ENCODE measurements at places on chromosomes 7 and 10.

- DNase-seq: peak; percentile 26
Observed at GRCh38 chr10:97633921-97634320, 621 bp upstream of the MORN4 start.

GRCh38 chr7:151019130-151019447, 5.2 kb downstream of the ATG9B start:
- no peak for DNase-seq

DNA sequence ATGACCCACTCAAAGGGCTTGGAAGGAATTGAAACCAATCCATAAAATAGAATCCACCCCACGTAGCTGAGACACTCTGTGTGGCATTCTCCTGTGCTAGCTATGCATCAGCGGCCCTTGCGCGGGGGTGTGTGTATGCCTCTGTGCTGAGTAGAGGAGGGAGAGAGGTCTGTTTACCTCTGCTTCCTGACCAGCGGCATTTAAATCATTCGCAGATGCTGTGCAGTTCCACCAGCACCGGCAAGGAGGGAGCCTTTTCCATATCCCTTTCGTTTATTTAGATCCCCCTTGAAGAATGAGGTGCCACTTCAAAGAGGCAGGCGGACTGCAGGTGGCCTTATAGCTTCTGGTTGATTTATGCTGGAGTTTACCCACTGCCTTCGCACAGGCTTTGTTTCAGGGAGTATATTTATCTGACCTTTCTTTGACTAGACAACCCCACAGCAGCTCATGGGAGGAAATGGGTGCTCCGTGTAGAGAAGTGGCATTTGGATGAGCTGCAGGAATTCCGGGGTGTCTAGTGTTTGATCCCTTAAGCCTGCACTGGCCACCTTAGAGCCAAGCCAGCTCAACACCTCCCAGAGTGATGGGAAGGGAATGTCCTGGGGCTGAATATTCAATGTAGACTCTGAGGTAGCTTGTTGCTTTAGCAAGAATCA, 11.4 kb downstream of the C10orf53 start:
- no peak for DNase-seq

GRCh38 chr7:131336956-131337355, 9.3 kb downstream of the MKLN1 start:
- no peak for DNase-seq

DNA sequence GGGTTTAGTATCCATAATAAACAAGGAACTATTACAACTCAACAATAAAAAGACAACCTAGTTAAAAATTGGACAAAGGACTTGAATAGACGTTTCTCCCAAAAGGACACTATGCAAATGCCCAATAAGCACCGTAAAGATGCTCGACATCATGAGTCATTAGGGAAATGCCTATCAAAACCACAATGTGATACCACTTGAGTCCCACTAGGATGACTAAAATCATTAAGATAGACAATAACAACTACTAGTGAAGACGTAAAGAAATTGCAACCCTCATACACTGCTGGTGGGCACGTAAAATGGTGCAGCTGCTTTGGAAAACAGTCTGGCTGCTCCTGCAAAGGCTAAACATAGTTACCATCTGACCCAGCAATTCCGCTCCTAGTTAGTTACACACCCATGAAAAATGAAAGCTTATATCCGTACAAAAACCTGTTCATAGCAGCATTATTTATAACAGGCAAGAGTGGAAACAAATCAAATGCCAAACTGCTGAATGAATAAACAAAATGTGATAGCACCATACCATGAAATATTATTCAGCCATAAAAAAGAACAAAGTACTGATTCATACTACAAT, 17.3 kb downstream of the CCDC3 start:
- no peak for DNase-seq

GRCh38 chr10:90378524-90379076, 479.2 kb downstream of the HTR7 start:
- no peak for DNase-seq

GRCh38 chr10:52221923-52222322, 92.2 kb upstream of the DKK1 start:
- no peak for DNase-seq

DNA sequence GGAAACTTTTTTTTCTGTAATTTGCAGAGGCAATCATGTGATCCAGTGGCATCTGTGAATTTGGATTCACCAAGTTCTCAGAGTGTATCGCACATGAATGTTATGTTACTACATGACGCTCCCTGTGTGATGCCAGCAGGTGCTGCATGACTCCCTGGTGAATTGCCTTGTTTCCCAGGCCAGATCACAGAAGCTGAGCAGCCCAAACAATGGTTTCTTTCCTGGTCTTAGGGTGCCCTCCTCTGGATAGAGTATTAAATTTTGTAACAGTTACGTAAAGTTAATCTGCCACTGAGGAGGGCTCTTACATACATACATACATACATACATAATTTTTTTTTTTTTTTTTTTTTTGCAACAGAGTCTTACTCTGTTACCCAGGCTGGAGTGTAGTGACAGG, 3.6 kb downstream of the ZSCAN21 start:
- peak; percentile 31 for DNase-seq

DNA sequence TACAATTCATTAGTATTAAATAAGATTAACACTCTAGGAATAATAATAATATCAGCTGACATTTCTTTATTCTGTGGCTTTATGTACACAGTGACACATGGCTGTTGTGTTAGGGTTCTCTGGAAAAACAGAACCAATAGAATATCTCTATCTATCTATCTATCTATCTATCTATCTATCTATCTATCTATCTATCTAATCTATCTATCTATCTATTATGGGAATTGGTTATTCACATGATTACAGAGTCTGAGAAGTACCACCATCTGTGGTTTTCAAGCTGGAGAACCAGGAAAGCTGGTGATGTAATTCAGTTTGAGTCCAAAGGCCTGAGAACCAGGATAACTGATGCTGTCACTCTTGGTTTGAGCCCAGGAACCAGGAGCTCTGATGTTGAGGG, 194.1 kb upstream of the MTPN start:
- no peak for DNase-seq

DNA sequence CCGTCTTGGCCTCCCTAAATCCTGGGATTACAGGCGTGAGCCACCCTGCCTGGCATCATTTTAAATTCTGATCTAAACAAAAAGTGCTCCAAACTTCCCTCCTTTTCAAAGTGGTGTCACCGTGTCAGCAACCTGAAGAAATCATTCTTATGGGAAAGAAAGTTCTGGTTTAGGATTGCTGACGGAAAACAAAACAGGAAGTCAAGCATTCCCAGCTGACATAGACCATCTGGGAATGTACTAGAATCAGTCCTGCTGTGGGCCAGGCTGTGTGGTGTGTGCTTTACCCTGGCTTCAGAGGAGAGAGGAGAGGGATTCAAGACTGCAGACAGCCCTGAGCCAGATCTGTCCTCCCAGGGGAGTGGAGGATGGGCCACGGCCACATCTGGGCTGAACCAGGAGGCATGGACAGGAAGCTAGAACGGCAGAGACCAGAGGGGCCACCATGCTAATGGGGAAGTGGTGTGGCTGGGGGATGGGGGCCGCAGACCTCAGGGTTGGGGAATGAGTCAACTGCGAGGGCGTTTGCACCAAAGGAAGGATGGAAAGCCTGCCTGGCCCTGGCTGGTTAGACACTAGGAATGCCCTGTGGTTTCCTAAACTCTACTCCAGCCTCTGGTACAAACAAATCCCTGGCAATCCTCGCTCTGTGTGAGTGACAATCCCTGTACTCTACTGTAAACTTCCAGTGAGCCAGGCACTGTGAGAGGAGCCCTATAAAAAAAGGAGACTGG, 16.7 kb upstream of the CLIP2 start:
- peak; percentile 51 for DNase-seq

- DNase-seq: no peak
Observed at GRCh38 chr7:114969096-114969495, 47.2 kb downstream of the MDFIC start.

- DNase-seq: no peak
Observed at GRCh38 chr7:114422507-114423501, 8.2 kb downstream of the FOXP2 start.

DNA sequence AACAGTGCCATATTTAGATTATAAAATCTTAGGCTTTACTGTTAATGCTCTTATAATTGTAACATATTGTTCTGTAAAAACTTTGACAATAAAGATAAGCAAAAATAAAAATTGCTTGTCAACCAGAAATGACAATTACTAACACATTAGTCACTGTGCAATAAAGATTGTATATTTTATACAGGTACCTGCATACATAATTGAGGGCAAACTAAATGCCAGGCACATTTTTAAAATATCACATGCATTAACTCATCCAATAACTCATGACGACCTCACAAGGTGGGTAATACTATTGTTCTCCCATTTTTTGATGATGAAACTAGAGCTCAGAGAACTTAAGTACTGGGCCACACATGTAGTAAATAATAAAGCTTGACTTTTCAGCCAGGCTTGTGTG, 1020.2 kb upstream of the C7orf33 start:
- DNase-seq: no peak

GRCh38 chr10:104104418-104104817, 17.6 kb upstream of the SFR1 start:
- DNase-seq: no peak

DNA sequence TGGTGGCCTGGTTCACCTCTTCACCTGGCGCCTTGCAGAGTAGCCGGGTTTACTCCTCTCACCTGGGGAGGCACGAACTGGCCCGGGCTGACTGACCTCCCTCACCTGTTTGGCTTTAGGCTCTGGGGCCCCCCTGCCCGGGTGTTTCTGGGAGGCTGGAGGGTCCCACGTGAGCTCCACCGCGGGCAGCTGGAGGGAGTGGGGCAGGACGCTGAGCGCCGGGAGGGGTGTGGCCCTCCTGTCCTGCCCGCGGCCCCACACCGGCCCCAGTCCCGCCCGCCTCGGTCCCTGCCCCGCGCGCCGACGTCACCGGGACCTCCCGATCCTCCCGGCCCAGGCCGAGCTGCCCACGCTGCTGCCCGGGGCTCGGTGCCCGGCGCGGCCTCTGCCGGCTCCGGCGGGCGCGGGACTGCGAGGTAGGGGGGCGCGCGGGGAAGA, at the start of gene AMZ1:
AMZ1 (plus strand) TSS at position 322 of the 438 bp plus-strand sequence. CDS start 12,250 bp downstream, outside the sequence.
- no peak for DNase-seq

GRCh38 chr10:84844461-84844860, 516.1 kb downstream of the CCSER2 start:
- no peak for DNase-seq

GRCh38 chr10:50554995-50555568, 68.7 kb downstream of the SGMS1 start:
- no peak for DNase-seq

- DNase-seq: no peak
Observed at GRCh38 chr7:140085447-140085846, 22.7 kb upstream of the PARP12 start.

GRCh38 chr7:7251742-7252141, 69.4 kb downstream of the C1GALT1 start:
- DNase-seq: no peak

DNA sequence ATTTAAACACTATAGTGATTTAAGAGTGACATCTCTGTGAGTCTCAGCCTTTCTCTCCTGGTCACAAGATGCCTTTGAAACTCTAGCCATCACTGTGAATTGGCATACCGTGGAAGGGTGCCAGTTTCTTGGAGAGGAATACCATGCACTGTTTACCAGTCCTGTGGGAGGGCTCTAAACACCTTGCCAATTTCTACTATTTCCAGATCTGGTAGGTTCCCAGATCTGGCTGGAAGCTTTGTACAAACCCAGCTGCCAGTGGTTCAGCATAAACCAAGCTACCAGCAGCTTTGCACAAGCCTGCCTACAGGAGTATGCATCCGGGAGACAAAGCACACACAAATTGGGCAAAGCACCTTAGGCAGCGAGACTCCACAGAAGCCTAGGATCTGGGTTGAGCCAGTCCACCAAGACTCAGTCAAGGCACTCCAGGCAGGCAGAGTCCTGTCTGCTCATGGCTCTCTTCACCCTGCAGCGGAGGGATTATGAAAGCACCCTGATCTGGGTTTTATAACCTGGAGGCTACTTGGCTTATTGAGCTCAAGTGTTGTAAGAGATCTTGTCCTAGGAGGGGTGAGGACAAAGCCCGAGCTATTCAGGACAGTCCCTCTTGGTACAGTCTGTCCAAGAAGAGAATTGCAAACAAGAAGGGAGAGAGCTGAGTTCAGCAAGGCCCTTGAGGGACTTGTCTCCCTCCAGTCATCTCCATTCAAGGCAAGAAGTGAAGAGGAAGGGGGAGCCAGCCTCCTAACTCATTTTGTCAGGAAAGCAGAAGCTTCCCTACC, 23.6 kb downstream of the MCM10 start:
- DNase-seq: no peak
